ENCODE measurements at places on chromosomes 16 and 17. TPM values are rescaled to one million over a fixed set of nuclear protein-coding genes. Genes with fewer than 3 reads are reported as not detected.

The DOC2B gene
- not detected for polyA plus RNA-seq

The OTOP3 gene
- not detected for polyA plus RNA-seq

The DUS2 gene
- 14.0 TPM for polyA plus RNA-seq

The BCL6B gene
- polyA plus RNA-seq = not detected

The C16orf92 gene
- not detected for polyA plus RNA-seq

The SCN4A gene
- polyA plus RNA-seq = not detected

The CSH2 gene
- polyA plus RNA-seq = not detected
